ENCODE measurements at places on chromosomes 2 and 18.

DNA sequence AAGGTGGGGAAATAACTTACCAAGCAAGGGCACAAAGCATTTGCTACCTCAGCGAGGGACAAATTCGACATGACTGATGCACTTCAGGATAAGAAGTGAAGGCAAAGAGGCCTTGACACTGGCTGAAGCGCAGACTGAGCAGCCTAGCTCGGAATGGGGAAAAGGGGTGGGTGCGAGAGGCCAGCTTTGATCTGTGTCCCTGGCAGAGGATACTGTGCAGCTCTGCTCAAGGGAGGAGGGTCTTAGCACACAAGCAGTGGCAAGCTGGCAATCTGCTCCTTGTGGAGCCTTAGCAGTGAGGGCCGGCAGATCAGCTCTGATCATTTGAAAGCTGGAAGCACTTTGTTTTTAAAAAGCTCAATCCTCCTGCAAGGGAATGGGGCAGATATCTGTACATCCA, 222.3 kb downstream of the ZBTB7C start:
- no peak for DNase-seq

- DNase-seq = no peak
These were observed 153.9 kb downstream of the FSIP2 start for GRCh38 chr2:185892484-185892883.

DNA sequence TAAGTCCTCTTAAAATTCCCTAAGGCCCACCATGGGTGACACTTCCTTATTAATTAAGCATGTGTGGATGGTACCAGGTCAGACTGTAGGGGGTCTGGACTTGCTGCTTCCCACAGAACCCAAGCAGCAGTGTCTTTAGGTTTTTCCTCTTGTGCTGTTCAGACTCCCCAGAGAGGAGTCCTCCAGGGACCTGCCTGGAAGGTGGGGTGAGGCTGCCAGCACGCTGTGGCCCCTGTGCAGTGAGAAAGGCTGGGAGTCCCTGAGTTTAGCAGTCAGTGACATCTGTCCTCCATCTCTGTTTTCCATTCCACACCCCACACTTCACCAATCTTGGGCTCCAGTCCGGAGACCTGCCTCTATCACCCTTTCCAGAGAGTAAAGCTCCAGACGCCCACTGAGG, 18.0 kb upstream of the ST3GAL5 start:
- no peak for DNase-seq

DNA sequence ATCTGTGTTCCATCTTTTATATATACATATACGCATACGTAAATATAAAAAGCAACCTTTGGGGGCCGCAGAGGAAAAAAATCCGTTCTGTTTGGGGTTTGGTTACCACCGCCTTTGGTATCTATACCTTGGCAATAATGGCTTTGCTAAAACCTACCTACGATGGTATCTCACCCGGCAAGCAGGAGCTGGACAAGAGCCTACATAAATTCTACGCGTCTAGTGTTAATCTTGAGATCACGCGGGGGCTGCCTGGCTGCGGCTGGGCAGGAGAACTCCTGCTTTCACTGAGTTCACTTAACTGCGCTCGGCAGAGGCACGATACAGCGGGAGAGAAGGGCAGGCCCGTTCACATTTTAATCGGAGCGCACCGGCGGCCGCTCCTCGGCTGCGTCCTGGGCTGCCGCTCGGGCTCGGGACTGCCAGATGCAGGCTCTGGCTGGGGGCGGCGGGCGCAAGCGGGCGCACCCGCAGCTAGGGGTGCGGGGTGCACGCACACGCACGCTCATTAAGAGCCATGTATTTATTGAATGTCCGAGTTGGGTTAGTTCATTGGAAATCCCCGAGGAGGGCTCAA, 1.7 kb upstream of the POU3F3 start:
- DNase-seq = no peak

DNA sequence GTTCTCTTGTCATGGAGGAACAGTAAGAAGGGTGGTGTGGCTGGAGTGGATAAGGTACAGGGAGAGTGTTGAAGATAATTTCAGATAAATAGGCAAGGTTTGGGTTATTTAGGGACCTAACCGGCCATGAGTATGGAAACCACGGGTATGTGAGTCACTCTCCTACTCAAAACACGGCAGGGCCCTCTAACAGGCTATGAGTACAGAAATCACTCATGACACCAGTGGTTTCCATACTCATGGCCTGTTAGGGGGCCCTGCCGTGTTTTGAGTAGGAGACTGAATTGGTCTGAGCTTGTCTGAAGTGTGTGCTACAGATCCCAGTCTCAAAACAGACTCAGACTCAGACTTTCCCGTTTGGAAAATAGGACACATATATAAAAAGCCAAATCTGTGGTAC, 428.4 kb upstream of the HNMT start:
- DNase-seq = no peak

DNA sequence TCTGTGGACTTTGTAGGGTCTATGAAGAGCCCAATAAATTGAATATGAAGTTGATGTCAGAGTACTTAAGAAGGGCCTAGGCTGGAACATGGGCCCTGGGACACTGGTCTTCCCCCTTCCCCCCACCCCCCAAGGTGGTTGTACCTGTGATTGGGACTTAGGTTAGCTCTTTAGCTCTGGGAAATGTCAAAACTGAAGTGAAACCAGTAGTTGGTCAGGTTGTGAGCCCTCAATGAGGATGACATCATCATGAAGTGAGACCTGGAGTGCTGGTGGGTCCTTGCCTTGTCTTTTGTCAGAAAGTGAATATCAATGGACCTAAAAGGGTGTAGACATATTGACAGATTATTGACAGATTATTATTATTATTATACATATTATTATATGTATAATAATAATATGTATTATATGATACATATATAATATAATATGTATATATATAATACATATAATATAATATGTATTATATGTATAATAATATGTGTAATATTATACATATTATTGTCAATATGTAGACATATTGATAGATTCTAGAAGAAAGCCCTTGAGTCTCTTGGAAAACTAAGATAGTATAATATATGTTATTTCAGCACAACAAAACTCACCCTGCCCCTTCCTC, 5.4 kb downstream of the MARS2 start:
- DNase-seq = no peak
